Posterior vena cava (tissue), 2 donors: ENCODE measurements at places on chromosomes 2 and 18. TPM values are rescaled to one million over a fixed set of nuclear protein-coding genes. Genes with fewer than 3 reads are reported as not detected.

DNA sequence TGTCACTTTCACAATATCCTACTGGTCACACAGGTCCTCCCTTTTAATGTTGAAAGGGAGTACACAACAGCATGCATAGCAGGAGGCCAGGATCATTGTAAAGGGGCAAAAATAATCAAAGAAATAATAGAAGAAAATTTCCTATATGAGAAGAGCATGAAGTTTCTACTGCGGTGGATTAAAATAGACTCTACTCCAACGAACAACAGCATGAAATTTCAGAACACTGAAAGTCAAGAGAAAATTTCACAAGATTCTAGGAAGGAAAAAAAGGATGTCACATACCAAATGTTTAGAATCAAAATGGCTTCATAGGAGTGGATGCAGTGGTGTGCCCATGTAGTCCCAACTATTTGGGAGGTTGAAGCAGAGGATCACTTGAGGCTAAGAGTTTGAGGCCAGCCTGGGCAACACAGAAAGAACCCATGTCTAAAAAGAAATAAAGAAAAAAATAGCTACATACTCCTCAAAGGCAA lies 72.0 kb upstream of the EPAS1 start:
- DNase-seq: no peak

- no peak for DNase-seq
Measured at GRCh38 chr18:7743256-7743655, 176.1 kb downstream of the PTPRM start.

- DNase-seq: no peak
Measured at GRCh38 chr2:227052879-227053278, 111.1 kb downstream of the COL4A4 start.

Gene PDE11A
- total RNA-seq: 1.4 TPM

Gene ZBTB7C
- 14.8 TPM for total RNA-seq

GRCh38 chr2:53018825-53019425 lies 748.7 kb upstream of the CHAC2 start:
- no peak for DNase-seq

Gene ITGA4
- 10.5 TPM for total RNA-seq

- DNase-seq: no peak
Measured at GRCh38 chr2:138059487-138060300, 95.4 kb downstream of the HNMT start.

Gene CLEC4F
- total RNA-seq: 0.29 TPM

DNA sequence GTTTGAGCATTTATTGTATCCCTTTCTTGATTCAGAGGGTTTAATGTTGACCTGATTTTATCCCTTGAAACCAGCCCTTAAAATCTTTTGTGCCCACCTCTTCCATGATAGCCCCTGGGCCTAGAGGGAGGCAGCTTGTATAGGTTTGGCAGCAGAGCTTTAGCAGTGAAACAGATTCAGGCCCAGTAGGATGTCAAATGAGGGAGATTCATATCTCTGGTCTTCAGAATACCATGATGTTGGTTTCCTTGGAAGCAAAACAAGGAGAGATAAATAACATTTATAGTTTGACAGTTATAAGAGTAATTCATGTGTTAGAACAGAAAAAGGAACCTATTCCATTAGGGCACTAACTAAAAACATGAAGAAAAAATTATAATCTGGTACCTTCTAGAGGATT lies 649.2 kb downstream of the METTL4 start:
- DNase-seq: no peak

Gene TMSB10
- 1,249 TPM for total RNA-seq

GRCh38 chr2:62347563-62348270 lies 151.8 kb downstream of the B3GNT2 start:
- no peak for DNase-seq

DNA sequence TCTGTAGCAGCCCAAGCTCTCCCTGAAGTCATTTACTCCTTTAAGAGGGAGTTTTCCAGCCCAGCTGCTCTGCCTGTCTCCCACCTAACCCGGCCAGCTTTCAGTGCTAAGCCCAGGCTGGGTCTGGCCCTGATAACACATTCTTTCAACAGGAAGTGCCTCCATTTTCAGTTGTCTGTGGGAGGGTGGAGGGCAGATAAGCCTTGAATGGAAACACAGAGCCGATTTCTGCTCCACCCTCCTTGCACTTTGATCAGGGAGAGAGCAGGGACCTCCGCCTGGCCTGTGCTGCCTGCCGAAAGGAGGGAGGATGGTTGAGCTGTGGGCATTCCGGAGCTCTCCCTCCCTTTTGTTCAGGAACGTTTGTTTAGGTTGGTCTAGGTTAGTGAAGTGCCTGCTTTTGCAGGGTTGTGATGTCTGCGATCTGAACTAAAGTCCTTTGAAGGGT lies 24.8 kb downstream of the GATA6 start:
- DNase-seq: no peak

Gene MOCOS
- total RNA-seq: 1.2 TPM

DNA sequence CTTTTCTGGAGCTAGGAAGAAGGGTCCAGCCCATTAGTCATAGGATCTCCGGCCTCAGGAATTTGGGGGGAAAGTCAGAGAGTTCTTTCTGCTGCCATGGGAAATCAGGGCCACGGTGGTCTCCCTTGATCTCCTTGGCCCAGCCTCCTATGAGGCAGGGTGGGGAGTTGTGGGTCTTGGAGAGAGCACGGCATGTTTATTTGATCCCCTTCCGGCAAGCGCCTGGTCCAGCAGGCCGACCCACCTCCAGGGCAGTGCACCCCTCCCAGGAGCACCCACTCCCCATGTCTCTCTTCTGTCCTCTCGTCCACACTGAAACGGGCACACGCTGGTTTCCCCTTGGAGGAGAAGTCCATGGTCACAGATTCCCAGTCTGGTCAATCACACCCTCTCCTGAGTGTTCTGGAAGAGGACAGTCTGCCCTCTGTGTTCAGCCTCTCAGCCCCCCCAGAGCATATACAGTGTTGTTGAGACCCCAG lies 464.6 kb upstream of the HS6ST1 start:
- DNase-seq: no peak

DNA sequence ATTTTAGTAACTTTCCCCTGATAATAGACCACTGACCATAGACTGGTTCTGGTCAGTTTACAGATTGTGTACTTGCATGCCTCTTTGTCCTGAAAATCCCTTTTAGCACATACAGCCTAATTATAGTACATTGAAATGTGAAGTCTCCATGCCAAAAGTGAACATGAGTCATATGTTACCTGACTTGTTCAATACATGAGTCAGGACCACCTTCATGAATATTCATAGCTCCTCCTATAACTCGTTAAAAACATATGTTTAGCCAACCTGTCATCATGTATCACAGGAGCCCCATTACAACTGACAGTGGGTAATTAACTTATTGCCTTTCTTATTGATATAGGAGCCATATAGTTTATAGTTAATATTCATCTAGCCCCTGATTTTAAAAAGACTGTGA lies 78.6 kb downstream of the SH3YL1 start:
- no peak for DNase-seq

DNA sequence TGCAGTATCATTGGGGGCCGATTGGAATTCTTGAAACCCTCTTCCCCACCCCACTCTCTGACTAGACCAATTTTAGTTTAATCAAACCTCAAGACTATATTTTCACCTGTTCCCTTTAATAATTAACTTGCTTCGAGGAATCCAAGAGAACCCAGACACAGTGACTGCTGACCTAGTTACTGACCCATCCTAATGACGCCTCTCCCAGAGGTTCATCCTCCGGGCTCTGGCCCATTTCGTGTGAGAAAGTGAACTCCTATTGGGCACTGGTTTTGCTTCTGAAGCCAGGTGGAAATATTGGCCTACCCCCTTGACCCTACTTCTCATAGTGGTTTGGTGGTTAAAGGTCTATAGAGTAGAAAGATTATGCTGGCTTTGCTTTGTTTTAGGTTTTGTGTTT lies 39.9 kb downstream of the RPL37A start:
- DNase-seq: no peak

DNA sequence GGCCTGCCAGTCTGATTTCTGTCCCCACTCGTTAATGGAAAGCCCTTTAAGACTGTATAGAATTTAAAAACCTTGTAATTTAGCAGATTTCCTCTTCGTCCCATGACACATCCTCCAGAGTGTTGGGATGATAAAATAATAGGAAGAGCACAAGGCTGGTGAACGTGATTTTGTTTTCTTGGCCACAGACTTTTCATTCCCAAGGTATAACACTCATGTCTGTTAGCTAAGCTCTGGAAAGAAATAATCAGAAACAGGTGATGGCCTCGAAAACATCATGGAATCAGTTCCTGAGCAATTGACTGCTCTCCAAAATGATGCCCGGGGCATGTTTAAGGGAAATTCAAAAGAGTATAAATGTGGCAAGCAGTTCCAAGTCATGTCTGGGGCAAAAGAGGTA lies 337.8 kb upstream of the TCF4 start:
- no peak for DNase-seq
